ENCODE measurements at places on chromosomes 5 and 9.

DNA sequence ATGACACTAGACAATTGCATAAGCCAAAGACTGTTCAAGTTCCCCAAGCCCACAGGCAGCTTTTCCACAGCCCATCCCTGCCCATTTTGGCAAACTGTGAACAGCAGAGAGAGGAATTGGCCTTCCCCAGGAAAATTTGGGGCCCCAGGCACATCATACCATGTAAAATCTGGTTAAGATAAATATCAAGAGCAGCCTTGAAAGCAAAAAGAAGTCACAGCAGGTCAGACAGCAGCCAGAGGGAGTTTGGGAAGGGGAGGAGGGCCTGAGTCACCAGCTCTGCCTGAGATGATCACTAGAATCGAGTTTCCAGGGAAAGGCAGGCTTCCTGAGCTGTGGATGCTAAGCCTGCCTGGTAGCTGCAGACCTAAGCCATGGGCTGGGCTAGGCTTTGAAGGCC lies 179.2 kb downstream of the RFK start:
- no peak for DNase-seq

- DNase-seq, result no peak
These were observed 207.0 kb downstream of the CSNK1G3 start for GRCh38 chr5:123719004-123719403.

- DNase-seq, result peak; percentile 16
These were observed 453 bp downstream of the CPEB4 start for GRCh38 chr5:173888473-173889131.

- no peak for DNase-seq
These were observed 37.6 kb upstream of the MAST4 start for GRCh38 chr5:66558560-66558959.

DNA sequence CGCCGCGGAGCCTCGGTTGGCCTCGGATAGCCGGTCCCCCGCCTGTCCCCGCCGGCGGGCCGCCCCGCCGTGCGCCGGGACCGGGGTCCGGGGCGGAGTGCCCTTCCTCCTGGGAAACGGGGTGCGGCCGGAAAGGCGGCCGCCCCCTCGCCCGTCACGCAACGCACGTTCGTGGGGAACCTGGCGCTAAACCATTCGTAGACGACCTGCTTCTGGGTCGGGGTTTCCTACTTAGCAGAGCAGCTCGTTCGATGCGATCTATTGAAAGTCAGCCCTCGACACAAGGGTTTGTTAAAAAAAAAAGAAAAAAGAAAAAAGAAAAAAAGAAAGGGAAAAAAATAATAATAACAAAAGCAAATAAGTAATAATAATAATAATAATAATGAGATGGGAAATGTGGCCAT lies 112.8 kb downstream of the GCNT1 start:
- DNase-seq, result no peak

GRCh38 chr9:89798547-89799120 lies 193.8 kb downstream of the GADD45G start:
- DNase-seq, result no peak

- DNase-seq, result no peak
These were observed 284.9 kb upstream of the WWC1 start for GRCh38 chr5:168006456-168007130.

- DNase-seq, result peak; percentile 52
These were observed 3.5 kb downstream of the CSF1R start for GRCh38 chr5:150082889-150083288.

DNA sequence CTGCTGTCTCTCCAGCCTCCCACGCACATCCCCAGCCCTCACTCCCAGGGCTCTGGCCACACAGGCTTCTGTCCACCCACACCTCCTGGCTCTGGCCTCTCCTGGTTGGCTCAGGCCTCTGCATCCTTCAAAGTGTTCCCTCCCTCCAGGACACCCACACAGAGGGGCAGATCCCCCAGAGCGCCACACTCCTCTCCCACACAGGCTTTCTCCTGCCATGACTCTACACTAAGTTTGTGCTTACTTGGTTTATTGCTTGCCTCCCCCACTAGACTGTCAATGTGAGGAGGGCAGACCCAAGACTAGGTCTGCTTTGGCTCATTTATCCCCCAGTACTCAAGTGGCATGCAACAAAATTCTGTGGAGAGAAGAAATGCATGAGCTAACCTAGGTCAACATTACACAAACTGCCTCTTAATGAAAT lies 67.0 kb upstream of the SPOCK1 start:
- DNase-seq, result no peak

- DNase-seq, result no peak
These were observed 7.6 kb upstream of the GPBP1 start for GRCh38 chr5:57166276-57166675.

- no peak for DNase-seq
These were observed 6.4 kb downstream of the OR2V2 start for GRCh38 chr5:181153814-181154213.

DNA sequence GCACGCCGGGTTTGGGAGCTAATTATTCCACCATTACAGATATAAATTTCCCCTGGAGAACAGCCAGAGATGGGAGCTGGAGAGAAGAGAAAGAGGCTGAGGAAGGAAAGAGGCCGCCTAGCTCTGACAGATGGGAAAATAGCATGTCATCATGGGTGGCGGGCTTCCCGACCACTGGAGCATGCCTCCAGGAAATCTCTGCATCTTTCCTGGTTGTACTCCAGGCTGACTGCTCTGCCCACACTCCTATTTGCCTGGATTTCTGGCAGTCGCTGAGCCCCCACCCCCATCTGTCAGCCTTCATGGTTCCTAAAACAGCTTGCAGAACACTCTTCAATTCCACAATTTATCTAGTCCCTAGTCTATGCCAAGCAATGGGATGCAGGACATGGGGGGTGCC lies 14.3 kb upstream of the GABRP start:
- DNase-seq, result no peak

GRCh38 chr5:157942595-157942994 lies 83.7 kb upstream of the CLINT1 start:
- DNase-seq, result no peak

DNA sequence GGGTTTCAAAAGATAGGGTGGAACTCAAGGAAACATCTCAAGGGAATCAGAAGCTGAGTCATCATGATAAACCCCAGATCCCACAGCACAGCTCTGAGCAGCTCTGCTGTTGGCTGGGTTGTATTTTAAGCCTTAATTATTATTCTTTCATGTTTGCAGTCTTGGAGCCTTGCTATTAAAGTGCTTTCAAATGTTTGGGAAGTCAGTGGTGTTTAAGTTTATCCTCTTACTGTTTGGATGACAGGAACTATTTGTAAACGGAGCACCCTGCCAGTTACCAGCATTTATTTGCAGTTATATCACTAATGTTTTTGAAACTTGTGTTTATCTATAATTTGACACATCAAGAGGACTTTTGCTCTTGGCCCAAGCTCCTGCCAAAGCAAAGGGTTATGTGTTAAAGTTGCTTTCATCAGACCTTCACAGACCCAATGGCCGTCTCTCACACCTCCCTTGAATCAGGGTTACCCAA lies 141.1 kb upstream of the SPDL1 start:
- no peak for DNase-seq

GRCh38 chr5:73256862-73257261 lies 83.9 kb downstream of the TMEM174 start:
- DNase-seq, result no peak

- DNase-seq, result no peak
These were observed 108.5 kb downstream of the FEM1C start for GRCh38 chr5:115435778-115436712.

GRCh38 chr5:57179262-57180200 lies 5.7 kb downstream of the GPBP1 start:
- DNase-seq, result no peak

DNA sequence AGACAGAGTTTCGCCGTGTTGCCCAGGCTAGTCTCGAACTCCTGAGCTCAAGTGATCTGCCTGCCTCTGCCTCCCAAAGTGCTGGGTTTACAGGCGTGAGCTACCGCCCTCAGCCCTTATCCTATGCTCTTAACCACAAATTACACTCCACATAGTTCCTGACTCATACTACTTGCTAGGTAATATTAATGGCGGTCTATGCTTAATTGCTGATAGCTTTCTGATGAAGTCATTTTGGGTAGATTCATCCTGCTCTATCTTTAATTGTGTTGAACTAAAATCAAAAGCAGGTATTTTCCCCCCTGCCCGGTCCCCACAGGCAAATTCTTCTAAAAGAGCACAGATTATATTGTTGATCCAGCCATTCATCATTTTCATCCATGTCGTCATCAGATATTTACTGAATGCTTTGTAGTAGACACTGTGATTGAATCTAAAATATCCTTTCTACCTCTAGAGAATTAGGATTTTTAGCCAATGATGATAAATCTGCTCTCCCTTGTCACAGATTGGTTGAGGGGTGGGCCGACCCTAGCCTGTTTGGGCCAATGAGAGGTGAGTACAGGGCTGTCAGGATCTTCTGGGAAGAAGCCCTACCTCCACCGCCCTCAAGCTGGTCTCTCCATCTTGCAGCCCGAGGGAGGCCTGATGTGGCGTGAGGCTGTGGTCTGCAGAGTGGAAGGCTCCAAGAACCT lies 144.8 kb downstream of the NR3C1 start:
- DNase-seq, result no peak

GRCh38 chr5:8012131-8012977 lies 143.4 kb downstream of the MTRR start:
- no peak for DNase-seq
